ENCODE measurements at places on chromosomes 4 and X.

DNA sequence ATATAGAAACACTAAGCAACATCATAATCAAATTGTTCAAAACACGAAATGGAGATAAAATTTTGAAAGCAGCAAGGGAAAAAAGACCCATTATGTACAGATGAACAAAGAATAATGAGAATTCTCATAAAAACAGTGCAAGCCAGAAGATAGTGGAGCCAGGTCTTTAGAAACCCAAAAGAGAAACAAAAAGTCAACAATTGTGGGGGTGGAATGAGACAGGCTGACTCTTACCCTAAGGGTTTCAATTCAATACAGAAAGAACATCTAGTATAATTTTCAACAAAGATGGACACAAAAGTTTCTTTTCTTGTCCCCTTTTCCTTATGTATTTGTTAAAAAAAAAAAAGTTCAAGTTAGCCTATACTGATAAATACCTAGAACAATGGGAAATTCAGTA lies 34.0 kb upstream of the MAGEB2 start:
- DNase-seq, result no peak

- DNase-seq, result no peak
Observed at GRCh38 chr4:38178392-38178995, 218.3 kb downstream of the PTTG2 start.

GRCh38 chrX:23114241-23114640 lies 114.5 kb downstream of the DDX53 start:
- no peak for DNase-seq

- DNase-seq, result no peak
Observed at GRCh38 chrX:75784680-75785491, at the start of gene MAGEE2. MAGEE2 (minus strand) TSS chrX:75785254; CDS start chrX:75785051, 203 bp downstream.

Data from cortex of kidney (tissue), 1 donor.